Esophagus squamous epithelium (tissue), 5 donors: ENCODE measurements at places on chromosomes 5 and 9.

GRCh38 chr5:76180814-76181805, 97.9 kb downstream of the SV2C start:
- no peak for DNase-seq

DNA sequence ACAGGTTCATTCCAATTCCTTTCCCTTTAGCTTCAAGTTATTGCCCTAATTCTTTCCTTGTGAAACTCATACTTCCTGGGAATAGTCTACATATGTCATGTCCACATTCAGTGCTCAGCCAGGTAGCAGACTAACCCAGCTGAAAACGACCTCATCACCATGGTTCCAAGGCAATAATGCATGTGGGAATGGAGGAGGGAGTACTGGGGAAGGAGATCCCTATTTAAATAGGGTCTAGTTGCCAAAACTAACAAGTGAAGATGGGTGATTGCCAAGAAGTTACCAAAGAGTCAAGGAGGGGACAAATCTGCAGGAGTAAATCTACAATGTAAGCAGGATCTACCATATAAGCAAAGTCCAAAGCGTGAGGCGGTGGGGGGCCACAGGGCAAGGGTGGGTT, 47.3 kb upstream of the MCTP1 start:
- no peak for DNase-seq

GRCh38 chr5:143843461-143843860, 31.5 kb downstream of the HMHB1 start:
- DNase-seq, result no peak

- no peak for DNase-seq
Observed at GRCh38 chr5:149711338-149711737, 18.8 kb upstream of the PPARGC1B start.

- DNase-seq, result no peak
Observed at GRCh38 chr9:98135558-98135934, 16.5 kb upstream of the TRIM14 start.

DNA sequence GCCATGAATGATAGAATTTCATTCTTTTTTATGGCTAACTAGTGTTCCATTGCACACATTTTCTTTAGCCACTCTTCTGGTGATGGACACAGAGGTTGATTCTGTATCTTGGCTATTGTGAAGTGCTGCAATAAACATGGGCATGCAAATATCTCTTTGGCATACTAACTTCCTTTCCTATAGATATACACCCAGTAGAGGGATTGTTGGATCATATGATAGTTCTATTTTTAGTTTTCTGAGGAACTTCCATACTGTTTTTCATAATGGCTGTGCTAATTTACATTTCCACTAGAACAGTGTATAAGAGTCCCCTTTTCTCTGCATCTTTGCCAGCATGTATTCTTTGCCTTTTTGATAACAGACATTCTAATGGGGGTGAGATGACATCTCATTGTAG, 50.4 kb upstream of the CDK5RAP2 start:
- no peak for DNase-seq

GRCh38 chr9:90915693-90916092, 114.1 kb downstream of the SYK start:
- DNase-seq, result no peak

DNA sequence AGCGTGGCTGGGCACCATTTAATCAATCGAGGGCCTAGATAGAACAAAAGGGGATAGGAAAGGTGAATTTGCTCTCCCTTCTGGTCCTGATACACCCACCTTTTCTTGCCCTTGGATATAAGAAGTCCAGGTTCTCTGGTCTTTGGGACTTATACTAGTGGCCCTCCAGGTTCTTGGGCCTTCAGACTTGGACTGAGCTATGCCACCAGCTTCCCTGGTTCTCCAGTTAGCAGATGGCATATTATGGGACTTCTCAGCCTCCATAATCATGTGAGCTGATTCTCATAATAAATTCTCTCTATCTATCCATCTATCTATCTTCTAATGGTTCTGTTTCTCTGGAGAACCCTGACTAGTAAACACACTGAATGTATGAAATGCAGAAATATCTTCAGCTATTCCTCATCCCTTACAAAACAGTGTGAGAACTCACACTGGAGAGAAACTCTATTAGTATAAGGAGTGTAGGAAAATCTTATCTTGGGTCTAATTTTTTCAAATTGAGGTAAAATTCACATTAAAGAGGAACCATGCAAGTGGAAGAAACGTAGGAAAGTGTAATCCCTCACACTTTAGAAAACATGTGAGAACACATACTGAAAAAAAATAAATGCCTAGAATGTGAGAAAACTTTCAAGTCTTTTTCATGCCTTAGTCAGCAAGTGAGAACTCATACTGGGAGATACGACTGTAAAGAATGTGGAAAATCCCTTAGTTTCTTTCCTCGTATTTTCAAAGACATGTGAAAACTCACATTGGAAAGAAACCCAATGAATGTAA, 15.5 kb downstream of the PCDHB15 start:
- no peak for DNase-seq

- no peak for DNase-seq
Observed at GRCh38 chr9:16426716-16427115, 443.8 kb downstream of the BNC2 start.

- no peak for DNase-seq
Observed at GRCh38 chr5:151646334-151646733, 40.4 kb downstream of the SPARC start.

DNA sequence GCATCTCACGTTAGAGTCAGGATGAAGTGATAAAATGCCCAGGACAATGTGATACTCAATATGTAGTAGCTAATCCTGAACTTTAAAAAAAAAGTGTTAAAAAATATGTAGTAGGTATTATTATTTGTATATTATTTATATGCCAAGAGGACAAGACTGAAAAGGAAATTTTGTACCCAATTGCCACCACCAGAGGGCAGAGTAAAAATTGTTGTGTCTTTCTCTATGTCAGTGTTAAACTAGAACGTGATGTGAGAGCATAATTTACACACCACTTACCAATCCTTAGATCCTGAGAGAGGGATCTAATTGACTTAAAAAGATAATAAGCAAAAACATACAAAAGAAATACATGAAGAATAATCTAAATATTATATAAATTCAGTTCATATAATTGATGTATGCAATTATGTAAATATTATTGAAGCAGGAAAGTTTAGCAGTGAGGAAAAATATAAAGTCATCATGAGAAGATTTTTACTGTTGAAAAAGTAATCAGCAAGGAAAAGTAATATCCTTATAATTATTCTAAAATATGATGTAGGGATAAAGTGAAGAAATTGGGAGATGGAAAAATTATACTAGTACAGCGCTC, 288.9 kb downstream of the RAB3C start:
- DNase-seq, result no peak

- DNase-seq, result no peak
Observed at GRCh38 chr5:139458580-139459407, 3.7 kb downstream of the ECSCR start.

DNA sequence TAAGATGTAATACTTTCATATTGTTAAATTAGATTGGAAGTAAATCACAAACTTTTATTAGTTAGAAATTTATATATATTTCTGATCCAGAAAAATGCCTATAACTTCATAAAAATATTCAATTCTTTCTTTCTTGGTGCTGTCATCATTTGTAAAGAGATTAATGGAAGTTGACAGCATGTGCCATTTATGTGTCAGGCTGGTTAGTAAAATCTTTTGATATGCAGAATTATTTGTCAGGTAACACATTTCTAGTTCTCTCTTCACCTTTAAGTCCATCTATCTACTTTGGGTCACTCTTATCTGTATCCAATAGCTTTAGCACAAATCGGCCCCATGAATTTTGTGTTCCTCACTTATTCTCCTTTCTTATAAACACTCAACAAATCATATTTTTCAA, 102.9 kb downstream of the ISL1 start:
- DNase-seq, result no peak

DNA sequence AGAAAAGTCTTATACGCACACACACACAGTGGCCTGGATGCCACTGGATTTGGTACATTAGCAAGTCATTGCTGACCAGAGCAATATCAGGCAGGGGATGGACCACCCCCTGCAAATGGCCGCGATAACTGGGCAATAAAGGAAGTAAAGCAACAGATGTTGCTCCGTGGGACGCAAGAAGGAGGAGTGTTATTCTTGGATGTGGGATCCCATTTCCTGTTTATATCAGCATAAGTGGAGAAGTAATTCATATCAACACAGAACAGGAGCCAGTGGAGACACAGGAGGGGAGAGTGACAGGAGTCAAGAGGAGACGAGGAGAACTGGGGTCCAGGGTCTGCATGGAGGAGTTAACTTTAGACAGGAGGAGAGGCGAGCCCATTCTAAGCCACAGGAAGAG, 18.4 kb downstream of the RUFY1 start:
- DNase-seq, result no peak

DNA sequence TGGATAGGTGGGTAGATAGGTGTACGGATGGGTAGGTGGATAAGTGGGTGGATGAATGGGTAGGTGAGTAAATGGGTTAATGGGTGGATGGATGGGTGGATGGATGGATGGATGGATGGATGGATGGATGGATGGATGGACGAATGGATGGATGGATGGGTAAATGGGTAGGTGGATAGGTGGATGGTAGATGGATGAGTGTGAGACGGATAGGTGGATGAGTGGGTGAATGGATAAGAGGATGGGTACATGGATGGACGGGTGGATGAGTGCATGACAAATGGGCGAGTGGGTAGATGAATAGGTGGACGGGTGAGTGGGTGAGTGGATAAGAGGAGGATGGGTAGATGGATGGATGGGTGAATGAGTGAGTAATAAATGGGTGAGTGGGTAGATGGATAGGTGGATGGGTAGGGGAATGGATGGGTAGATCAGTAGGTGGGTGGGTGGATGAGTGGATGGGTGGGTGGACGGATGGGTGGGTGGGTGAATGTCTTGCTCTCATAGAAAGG, 179.2 kb downstream of the FGF18 start:
- no peak for DNase-seq

GRCh38 chr5:684751-685216, 8.4 kb downstream of the TPPP start:
- no peak for DNase-seq

- no peak for DNase-seq
Observed at GRCh38 chr5:159897786-159898393, 18.4 kb upstream of the ADRA1B start.

DNA sequence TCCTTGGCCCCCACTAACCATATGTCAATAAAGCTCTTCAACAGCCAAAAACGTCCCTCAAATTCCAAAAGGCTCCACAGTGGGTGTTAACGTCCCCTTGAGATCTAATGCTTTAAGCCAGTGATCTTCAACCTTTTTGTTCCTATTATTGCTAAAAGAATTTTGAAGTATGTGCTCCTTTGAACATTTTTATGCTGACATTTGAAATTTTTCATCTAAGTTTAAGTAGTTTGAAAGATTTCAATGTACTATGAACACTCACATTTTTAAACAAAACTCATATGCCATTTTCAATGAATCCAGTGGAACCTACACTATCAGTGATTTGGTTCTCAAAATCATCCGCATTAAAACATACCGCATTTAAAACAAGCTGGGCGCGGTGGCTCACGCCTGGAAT, 29.9 kb downstream of the AUH start:
- DNase-seq, result no peak

DNA sequence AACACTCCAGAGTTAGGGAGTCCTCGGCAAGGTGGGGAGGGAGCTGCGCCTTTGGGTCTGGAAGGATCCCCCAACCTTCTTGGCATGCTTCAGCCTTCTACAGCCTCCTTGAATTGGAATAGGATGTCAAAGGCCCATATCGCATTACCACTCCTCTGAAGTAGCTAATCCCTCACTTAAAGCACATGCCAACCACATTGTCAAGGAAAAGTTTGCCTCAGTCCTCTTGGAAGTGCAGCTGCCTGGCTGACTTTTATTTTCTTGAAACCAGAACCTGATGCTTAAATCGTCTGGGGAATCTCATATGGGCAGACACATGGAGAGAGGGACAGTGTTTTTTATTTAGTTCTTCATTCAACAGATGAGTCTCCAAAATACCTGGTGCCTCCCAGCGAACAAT, 14.5 kb downstream of the CXCL14 start:
- DNase-seq, result no peak

GRCh38 chr5:1322036-1322900, 22.6 kb downstream of the CLPTM1L start:
- no peak for DNase-seq

DNA sequence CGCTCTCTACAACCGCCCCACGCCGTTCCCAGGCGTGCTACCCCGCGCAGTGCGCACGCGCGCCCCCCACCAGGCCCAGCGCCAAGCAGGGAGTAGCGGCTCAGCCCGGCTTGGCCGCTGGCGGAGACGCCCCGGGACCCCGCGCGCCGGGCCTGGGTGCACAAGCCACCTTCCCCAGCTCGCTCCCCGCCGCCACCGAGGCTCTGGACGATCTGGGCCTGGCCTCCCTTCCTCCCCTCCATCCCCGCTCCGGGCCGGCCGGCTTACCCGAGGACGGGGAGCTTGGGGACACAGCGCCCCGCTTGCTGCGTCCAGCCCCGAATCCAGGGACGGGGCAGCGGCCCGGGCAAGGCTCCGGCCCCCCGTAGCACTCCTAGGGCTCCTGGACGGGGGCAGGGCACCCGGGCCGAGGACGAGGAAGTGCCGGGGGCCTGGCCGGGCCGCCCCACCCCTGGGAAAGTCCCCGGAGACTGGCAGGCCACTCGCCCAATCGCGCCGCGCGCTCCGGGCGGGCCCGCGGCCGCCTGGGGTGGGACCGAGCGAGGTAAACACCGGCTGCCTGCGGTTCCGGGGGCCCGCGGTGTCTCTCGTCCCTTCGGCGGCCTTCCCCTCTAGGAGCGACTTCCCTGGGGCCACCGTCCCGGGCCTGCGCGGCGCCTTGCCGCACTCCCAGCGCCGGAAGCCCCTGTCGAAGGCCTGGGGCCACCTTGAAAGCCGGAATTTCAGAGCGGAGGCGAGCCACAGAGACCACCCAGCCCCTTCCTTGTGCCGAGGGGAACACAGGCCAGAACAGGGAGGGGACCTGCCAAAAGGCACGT, at the start of gene TNIP1:
TSS of gene TNIP1 (minus strand) at position 422 of the 818 bp plus-strand sequence. CDS start 15,939 bp downstream, outside the sequence.
- DNase-seq, result peak; percentile 56

DNA sequence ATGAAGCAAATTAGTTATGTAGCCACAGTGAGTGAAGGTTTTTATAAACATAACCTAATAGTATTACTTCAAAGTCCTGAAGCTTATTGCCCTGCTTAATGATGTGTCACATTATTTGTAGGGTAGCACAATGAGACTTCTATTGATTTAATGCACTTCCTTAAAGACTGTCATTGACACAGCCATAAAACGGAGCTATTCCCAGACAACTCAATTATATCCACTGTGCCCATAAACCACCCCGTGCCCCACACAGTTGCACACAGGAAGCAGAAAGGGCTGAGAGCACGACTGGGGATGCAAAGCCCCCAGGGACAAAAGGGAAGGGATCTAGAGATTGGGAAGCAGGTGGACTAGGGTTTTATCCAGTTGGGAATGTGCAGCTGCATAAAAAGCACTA, 37.0 kb downstream of the TRIM32 start:
- no peak for DNase-seq

GRCh38 chr5:180395540-180396274, 42.6 kb upstream of the GFPT2 start:
- DNase-seq, result no peak

DNA sequence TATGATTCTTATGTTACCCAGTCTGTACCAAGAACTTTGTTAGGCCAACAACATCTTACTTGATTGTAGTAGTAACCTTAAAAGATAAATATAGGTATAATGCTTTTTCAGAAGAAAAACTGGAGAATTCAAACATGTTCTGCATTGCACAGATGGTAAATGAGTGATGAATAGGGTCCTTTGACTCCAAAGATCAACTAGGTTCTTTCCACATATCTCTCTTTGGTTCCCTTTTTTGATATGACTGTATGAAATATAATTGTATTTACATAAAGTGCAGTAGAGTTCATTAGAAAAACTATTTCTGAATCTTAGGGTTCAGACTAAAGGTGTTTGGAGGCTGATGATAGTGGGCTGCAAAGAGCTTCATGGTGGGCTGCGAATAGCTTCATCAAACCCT, 150.5 kb upstream of the CDKN2B start:
- no peak for DNase-seq
